BJ (cell line): ENCODE measurements at places on chromosomes 6 and 20. TPM values are rescaled to one million over a fixed set of nuclear protein-coding genes. Genes with fewer than 3 reads are reported as not detected.

The C6orf52 gene
- 0.28 and 0.74 TPM in 2 replicates for polyA plus RNA-seq

The ELOVL5 gene
- polyA plus RNA-seq: 88.5 and 111 TPM in 2 replicates

The UNC5CL gene
- not detected in 2 replicates for polyA plus RNA-seq

The FAM184A gene
- polyA plus RNA-seq: not detected in 2 replicates

The SLA2 gene
- not detected in 2 replicates for polyA plus RNA-seq

The C20orf144 gene
- 0.13 and 0.22 TPM in 2 replicates for polyA plus RNA-seq

The NKAPL gene
- 0.72 TPM in 2 replicates for polyA plus RNA-seq

The FGD2 gene
- polyA plus RNA-seq: not detected in 2 replicates
